ENCODE measurements at places on chromosomes 3 and 15.

- no peak for DNase-seq
These were observed 232.0 kb upstream of the IGF1R start for GRCh38 chr15:98416222-98416855.

DNA sequence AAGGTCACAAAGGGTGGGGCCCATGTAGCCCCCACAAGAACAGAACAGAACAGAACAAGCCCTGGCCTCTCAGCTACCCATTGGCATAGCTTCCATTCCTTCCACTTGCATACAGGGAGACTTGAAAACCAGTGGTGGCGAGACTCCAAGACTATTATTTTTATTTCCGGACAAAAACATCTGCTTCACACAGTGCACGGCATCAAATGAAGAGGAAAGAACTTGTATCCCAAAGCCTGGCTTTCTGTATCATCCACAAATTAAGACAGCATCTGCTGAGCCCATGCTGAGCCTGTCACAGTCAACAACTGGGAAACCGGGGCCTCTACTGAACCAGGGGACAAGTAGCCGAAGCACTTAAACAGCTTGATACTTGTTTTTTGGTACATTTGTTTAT lies 56.0 kb downstream of the CLEC3B start:
- DNase-seq, result no peak

- no peak for DNase-seq
These were observed 97.2 kb downstream of the SEC22A start for GRCh38 chr3:123298903-123299302.

DNA sequence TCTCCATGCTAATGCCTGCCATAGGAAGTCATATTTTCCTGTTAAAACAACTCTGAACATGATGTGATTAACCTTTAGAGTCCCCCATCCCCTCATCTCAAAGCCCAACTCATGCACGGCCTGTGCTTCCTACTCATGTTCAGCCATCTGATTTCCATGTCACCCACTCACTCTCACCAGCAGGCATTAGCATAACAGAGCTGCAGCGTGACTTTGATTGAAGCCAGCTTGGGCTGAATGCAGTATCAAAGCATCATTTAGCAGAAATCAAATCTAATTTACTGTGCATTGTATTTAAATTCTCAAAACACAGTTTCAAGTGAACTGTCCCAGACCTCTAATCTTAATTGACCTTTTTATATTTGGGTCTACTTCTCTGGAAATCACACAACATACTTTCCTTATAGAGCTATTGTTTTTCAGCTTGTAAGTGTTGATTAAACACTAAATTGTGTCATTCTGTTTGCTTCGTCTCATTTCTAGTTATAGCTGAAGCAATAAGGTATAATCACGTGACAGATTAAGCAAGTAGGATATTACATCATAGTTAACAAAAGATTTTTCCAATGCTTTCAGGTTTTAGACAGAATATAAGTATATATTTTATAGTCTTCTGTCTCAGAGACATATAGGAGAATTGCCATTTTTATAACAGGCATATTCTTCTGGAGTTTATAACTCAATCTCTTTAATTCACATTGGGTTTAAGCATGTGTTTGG lies 501.5 kb downstream of the ROBO2 start:
- no peak for DNase-seq

GRCh38 chr3:24299806-24300626 lies 194.6 kb downstream of the THRB start:
- no peak for DNase-seq

DNA sequence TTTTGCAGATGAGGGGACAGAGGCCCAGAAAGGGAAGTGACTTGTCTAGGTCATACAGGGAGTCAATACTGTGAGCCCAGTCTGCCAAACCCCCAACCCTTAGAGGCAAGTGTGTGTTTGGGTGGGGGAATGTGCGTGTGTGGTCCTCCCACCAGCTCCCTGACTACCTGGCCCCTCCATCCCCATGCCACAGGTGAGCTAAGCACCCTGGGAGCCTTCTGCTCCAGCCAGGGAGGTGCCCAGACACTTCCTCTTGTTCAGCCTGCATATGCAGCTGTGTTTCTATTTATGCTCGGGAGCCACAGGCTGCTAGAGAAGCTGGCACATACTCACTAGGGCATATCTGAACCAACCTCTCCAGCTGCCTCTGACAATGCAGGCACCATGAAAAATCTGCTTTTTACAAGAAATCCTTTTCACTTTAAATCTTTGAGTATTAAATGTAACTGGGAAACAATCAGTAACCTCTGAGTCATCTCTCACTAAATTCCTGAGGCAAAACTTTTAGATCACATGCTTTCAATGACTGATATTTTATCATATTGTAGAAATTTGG lies 20.7 kb downstream of the TBC1D2B start:
- peak; percentile 72 for DNase-seq

- no peak for DNase-seq
These were observed 333.8 kb downstream of the FEZF2 start for GRCh38 chr3:62039586-62039985.

DNA sequence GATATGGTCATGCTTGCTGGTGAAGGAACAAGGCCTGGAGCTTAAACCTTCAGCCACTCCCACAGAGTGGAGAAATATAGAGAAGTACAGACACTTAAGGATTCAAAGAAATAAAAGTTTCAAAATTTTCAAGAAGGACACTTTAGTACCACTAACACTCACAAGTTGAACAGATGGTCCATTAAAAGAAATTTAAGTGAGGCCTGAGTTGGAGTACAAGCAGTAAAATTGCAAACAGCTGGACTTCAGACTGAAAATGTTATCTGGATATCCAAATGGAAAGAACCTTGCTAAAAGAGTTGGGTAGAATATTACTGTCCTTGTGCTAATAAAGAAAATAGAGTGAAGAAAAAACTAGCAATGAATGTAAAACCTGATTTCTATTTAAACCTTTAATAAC lies 397.1 kb upstream of the KCNMB2 start:
- DNase-seq, result no peak

- DNase-seq, result no peak
These were observed 190.9 kb downstream of the ADAMTS9 start for GRCh38 chr3:64496786-64497490.

DNA sequence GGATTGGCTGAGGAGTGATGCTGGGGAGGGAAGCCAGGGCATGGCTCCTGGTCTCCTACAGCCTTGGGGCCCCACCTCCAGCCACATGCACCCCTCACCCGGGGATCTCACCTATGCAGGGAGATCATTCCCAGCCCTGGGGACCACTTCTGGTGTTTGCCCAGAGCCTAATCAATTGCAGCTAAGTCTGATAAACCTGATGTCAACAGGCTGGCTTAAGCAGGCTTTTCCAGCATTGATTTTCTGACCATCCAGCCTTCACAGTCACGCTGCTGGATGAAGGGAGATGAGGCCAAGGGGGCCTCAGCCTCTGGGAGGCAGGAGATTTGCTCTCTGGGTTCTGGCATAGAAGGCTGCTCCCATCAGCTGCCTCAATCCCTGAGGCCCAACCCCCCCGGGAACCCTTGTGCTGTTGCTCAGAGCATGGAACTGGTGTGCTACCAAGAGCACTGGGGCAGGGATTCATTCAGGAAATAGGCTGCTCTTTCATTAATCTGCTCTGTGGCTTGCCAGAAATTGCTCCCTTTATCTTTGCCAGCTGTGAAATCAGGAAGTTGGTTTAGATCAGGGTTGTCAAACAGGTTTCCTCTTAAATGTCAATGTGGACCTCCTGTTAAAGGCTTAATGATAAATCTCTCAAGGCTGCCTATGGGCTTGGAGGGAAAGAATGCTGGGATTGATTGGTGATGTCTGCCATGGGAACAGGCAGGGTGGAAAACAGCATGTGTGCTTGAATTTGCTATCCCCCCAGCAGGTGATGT lies 19.0 kb downstream of the FAM3D start:
- peak; percentile 39 for DNase-seq

- no peak for DNase-seq
These were observed 1278.0 kb upstream of the GBE1 start for GRCh38 chr3:83039422-83039821.

DNA sequence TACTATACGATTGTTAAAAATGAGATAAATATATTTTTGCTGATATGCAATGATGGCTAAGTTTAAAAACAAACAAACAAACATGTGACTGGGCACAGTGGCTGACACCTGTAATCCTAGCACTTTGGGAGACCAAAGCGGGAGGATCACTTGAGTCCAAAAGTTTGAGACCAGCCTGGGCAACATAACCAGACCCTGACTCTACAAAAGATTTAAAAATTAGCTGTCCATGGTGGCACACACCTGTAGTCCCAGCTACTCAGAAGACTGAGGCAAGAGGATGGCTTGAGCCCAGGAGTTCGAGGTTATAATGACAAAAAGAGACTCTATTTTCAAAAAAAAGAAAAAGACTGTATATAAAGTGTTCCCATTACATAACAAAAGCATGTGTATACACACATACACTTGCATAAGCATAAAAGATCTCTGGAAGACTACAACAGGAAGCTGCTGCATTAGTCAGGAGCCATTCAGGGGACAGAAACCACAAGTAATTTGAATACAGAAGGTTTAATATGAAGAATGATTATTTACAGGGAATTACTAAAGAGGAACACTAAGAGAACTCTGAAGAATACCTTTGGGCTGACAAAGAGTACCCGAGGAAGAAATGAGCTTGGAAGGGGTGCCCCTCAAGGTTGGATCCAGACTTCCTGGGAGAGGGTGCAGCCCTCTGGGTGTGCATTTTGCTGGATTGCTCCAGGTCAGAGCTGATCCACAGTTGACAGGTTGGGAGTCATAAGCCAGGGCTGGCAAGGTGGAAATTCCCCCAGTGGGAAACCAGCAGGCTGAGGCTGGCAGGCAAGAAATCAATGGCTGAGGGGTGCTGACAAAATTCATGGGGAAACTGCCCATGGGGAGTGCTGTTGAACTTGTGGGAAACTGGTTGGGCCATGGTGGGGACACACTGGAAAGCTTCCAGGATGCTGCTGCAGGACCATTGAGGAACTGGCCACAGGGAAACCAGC lies 9.3 kb upstream of the TM4SF18 start:
- no peak for DNase-seq

- no peak for DNase-seq
These were observed 5.7 kb upstream of the FBLN2 start for GRCh38 chr3:13543253-13543652.

- DNase-seq, result no peak
These were observed 26.4 kb downstream of the POLG start for GRCh38 chr15:89308236-89308635.

- DNase-seq, result no peak
These were observed at the start of gene GASK1A for GRCh38 chr3:42979044-42979972. GASK1A (plus strand) TSS chr3:42979311; CDS start chr3:42979643, 332 bp downstream.

DNA sequence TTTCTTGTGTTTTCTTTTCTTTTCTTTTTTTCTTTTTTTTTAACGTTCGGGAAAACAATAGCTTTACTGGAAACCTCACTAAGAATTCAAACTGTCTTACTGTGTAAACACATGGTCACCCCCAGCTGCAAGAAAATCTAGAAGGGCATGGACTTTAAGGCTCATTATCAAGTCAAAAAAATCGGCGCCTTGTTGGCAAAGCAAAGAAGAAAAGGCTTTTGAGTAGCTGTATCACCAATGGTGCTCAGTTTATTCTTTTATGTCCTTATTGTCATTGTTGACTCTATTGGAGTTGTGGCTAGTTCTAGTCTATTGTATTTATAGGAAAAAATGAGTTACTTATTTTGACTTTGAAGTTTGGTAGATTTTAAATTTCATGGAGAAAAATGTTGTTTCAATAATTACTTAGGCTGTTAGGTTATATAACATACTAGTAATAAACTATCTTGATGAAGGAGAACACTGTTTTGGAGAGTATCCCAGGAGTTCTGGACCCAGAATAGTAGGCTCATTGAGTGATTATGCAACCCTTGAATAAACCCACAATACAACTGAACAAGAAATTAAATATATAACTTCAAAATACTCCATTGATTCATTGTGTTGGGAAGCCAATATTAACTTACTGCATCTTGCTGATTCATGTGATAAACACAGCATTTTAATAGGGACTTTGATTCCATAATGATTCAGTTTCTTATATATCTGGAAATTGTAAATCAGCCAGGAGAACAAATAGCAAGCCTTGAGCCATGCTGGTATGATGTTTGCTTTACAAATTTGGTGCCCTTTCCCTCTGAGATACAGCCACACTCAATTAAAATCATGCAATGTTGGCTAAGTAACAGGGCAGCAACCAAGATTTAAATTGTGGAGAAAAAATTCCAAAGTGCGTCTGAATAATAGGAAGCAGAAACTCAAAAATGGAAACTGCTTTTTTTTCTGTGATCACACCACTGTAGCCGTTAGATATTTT lies 27.8 kb upstream of the GOLIM4 start:
- DNase-seq, result no peak

GRCh38 chr15:25529774-25530173 lies 91.0 kb upstream of the UBE3A start:
- no peak for DNase-seq

DNA sequence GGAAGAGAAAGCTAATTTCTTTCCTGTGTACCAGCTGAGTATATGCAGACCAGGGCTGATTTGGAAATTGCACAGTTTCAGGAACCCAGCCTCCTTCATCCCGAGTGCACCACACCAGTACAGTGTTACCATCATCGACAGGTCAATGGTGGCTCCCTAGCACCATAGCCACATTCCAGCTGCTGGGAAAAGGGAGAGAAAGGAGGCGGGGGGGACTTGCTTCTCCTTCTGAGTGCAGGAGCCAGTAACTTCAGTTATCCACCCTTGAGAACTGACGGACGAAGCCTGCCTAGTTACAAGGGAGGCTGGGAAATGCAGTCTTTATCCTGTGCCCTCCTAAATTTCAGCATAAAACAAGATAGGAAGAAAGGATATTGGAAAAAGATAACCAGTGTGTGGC lies 129.7 kb upstream of the PRICKLE2 start:
- DNase-seq, result no peak

GRCh38 chr15:75573648-75574384 lies 5.3 kb downstream of the PTPN9 start:
- DNase-seq, result no peak

GRCh38 chr15:86155551-86155950 lies 75.9 kb downstream of the AGBL1 start:
- DNase-seq, result no peak

DNA sequence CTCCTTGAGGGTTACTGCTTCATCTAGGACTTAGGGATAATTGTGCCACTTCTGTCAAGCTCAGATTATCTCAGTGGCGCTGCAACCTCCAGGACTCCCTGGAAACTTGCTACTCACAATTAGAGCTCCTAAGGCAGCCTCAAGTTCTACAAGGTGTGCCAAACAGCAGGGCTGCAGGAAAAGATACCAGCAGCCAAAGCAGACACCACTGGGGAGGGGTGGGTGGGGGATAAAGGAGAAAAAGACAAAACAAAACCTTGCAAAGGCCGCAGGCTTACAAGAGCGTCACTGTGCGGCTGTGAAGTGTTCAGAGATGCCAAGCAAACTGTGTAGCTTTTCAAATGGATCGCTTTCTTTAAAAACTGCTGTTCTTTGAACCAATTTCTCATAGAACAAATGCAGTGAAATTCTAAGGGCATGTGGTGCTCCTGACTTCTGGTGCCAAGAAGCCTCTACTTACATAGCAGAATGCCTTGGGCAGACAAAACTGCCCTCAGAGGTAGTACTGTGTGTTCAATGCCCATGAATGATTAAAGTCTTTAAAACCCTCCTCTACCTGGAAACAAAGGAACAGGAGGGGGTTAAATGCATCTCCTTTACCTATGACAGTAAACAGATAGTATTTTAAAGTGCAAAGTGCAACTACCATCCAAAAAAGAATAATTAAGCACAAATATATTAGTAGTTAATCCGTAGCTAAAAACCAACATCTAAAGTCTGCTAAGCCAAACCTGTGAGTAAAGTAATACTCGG lies 353.4 kb downstream of the FOXP1 start:
- DNase-seq, result no peak

- no peak for DNase-seq
These were observed 9.0 kb downstream of the C2CD4A start for GRCh38 chr15:62075595-62076277.

GRCh38 chr15:90084876-90085423 lies 17.3 kb downstream of the IDH2 start:
- DNase-seq, result no peak
